ENCODE measurements at places on chromosomes 12 and 14. TPM values are rescaled to one million over a fixed set of nuclear protein-coding genes. Genes with fewer than 3 reads are reported as not detected.

Gene FOXN3
- total RNA-seq: 73.1 TPM

DNA sequence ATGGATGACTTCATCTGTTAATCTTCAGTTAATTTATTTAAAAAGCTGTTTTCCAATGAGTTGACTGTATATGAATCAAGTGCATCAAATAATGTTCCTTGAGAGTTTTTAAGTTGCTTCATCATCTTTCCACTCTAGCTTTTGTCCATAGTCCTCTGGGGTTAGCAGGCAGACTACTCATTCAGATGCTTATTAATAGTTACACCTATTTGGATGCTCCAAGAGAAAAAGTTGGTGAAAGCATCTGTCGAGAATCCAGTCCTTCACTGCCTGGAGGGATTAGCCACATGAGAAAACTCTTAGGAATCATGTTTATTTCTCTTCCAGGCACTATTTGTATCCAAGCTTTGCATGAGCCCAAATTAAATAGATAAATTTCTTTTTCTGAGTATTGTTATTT is 70.2 kb downstream of the DACT1 start:
- peaks cover 4% of the 10 kb centered on the region for H3K27me3 ChIP-seq
- no peaks in the 10 kb centered on the region for H3K36me3 ChIP-seq
- no peak overlapping the region for H3K27ac ChIP-seq
- DNase-seq: no peak
- H3K4me3 ChIP-seq: no peak overlapping the region

GRCh38 chr12:93115646-93116045 is 186.6 kb upstream of the EEA1 start:
- H3K36me3 ChIP-seq: no peaks in the 10 kb centered on the region
- H3K4me1 ChIP-seq: no peaks in the 10 kb centered on the region
- no peak overlapping the region for H3K4me3 ChIP-seq
- no peaks in the 10 kb centered on the region for H3K27me3 ChIP-seq

- no peaks in the 10 kb centered on the region for H3K36me3 ChIP-seq
- no peaks in the 10 kb centered on the region for H3K4me1 ChIP-seq
- H3K4me3 ChIP-seq: no peak overlapping the region
These were observed 191.9 kb downstream of the SOX5 start for GRCh38 chr12:23757541-23757962.

DNA sequence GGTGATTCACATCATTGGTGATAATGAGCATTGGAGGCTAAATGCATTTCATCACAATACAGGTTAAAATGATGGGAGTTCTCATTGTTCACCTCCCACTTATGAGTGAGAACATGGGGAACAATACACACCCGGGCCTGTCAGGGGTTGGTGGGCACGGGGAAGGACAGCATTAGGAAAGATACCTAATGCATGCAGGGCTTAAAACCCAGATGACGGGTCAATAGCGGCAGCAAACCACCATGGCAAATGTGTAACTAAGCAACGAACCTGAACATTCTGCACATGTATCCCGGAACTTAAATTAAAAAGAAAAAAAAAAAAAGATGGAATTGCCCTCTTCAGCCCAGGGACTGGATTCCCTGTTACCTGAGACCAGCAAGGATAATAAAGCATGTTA is 2.3 kb upstream of the LUM start:
- no peaks in the 10 kb centered on the region for H3K27me3 ChIP-seq
- no peaks in the 10 kb centered on the region for H3K36me3 ChIP-seq
- no peak overlapping the region for H3K27ac ChIP-seq

GRCh38 chr12:32307326-32307725 is 92.0 kb upstream of the FGD4 start:
- no peaks in the 10 kb centered on the region for H3K27me3 ChIP-seq
- H3K27ac ChIP-seq: no peak overlapping the region
- peaks cover 5% of the 10 kb centered on the region for H3K4me1 ChIP-seq
- H3K4me3 ChIP-seq: no peak overlapping the region

DNA sequence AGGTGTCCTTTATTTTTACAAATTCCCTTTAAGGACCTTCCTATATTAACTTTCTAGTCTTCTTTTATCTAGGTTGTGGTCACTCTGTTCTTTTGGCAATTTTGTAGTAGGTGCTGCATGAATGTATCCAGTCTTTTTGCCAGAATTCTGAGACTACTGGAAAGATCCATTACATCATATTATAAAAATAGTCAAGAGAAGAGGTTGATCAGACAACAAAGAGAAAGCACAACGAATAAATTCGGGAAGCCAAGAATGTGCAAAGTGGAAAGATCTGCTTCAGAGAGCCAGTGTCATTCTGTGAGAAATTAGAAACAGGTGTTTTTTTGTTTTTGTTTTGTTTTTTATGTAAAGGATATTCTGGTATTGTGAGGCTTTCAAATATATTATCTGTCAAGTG is 15.8 kb upstream of the SLC16A7 start:
- H3K4me3 ChIP-seq: no peak overlapping the region
- no peak overlapping the region for H3K27ac ChIP-seq
- H3K27me3 ChIP-seq: no peaks in the 10 kb centered on the region
- peaks cover 36% of the 10 kb centered on the region for H3K4me1 ChIP-seq
- DNase-seq: no peak

- H3K36me3 ChIP-seq: peaks cover 3% of the 10 kb centered on the region
- peaks cover 2% of the 10 kb centered on the region for H3K4me1 ChIP-seq
- no peaks in the 10 kb centered on the region for H3K27me3 ChIP-seq
- DNase-seq: no peak
- no peak overlapping the region for H3K4me3 ChIP-seq
These were observed 6.8 kb downstream of the TEDC1 start for GRCh38 chr14:105497671-105498429.

Data from activated CD4-positive, alpha-beta memory T cell treated with anti-CD3 and anti-CD28 coated beads, Interleukin-2, amount 10 ng/mL, durations not matched to agents 7 days and 5 days (primary cell).